ENCODE measurements at places on chromosomes 12 and 14.

- no peak overlapping the region for H3K4me3 ChIP-seq
- H3K36me3 ChIP-seq = no peaks in the 10 kb centered on the region
- no peaks in the 10 kb centered on the region for H3K4me1 ChIP-seq
- no peaks in the 10 kb centered on the region for H3K27me3 ChIP-seq
These were observed 144.0 kb upstream of the FBXO33 start for GRCh38 chr14:39576258-39576657.

DNA sequence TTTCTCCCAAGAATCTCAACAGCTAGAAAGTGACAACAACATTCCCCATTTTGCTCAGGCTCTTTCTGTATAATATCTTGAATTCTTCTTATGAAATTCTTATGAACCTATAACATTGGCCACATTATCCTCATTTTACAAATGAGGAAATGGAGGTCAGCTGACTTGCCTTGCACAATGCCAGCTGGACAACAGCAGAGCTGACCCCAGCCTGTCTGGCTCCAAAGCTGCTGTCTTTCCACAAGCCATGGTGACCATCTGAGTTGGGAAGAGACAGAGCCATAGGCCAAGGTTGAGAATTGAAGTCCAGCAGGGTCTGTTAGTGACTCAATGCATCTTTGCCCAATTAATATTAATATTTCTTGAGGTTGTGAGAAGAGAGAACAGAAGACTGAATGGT, 87.3 kb downstream of the KSR2 start:
- no peak overlapping the region for H3K27ac ChIP-seq
- DNase-seq = no peak
- no peaks in the 10 kb centered on the region for H3K27me3 ChIP-seq
- H3K4me3 ChIP-seq = no peak overlapping the region

GRCh38 chr14:74019408-74020137, 424 bp downstream of the BBOF1 start:
- no peaks in the 10 kb centered on the region for H3K36me3 ChIP-seq
- no peaks in the 10 kb centered on the region for H3K27me3 ChIP-seq
- H3K27ac ChIP-seq = peak overlapping the region; percentile 36
- peaks cover 11% of the 10 kb centered on the region for H3K4me1 ChIP-seq

- H3K4me1 ChIP-seq = peaks cover 50% of the 10 kb centered on the region
- peaks cover 2% of the 10 kb centered on the region for H3K36me3 ChIP-seq
- H3K27ac ChIP-seq = no peak overlapping the region
- no peak for DNase-seq
- no peak overlapping the region for H3K4me3 ChIP-seq
These were observed 7.6 kb downstream of the AJUBA start for GRCh38 chr14:22974530-22975313.

DNA sequence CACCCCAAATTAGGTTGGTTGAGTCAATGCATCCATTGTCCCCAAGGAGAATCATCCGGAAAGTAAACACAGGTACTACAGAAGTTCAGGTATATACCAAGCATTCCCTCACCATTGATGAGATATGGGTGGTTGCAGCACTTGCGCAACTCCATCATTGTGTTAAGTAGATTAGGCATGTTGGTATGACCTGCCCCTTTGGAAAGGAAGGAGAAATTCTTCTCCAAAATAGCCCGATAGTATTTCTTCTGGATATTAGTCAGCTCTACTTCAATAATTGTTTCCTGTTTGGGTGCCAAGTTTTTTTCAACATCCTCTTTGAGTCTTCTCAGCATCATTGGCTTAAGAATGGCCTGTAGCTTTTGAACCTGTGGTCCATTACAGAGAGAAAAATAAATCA, 21.3 kb upstream of the SUPT16H start:
- no peaks in the 10 kb centered on the region for H3K27me3 ChIP-seq
- DNase-seq = no peak
- H3K27ac ChIP-seq = no peak overlapping the region
- no peak overlapping the region for H3K4me3 ChIP-seq
- H3K36me3 ChIP-seq = peaks cover 81% of the 10 kb centered on the region

GRCh38 chr14:62071039-62071438, 308.8 kb downstream of the SNAPC1 start:
- H3K27ac ChIP-seq = no peak overlapping the region
- H3K4me1 ChIP-seq = no peaks in the 10 kb centered on the region
- no peak for DNase-seq
- no peaks in the 10 kb centered on the region for H3K27me3 ChIP-seq
- H3K4me3 ChIP-seq = no peak overlapping the region

DNA sequence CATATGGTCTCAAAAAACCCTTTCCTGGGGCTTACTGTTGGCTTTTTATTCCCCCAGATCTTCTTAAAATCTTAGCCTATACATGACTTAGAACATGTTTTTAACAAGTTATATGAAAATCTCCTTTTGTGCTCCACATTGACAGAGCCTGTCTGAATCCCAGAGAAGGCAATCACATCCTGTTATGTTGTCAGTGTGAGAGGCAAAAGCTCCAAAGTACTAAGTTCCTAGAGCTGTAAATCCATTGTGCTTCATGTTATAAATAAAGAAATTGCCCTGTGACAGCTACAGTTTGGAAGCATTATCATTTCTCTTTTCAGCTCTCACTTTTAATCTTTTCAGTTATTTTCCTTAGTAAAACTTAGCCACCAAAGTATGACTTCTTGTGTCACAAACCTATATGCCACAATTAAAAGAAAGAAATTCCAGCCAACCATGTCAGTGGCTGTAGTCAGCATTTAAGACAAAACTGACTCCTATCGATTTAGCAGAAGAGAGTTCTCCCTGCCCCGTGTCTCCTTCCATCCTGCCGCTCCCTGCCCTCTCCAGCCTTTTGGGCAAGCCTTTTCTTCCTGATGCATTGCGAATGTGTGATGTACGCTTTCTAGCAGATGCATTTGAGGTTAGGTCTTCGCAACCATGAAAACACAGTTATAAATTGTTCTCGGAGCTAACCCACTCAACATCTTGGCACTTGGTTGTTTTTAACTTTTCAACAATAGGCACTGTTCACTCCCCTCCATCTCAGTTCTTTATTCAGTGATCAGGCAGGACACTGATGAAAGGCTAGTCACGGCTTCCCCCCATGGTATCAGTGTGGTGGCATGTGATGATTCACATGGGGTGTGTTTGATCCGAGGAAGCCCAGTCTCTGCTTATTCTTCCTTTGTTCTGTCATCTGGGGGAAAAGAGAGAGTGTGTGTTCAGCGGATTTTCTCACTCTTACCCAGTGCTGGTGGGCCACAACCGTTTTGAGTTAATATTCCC, 143.5 kb downstream of the SSPN start:
- DNase-seq = no peak
- no peaks in the 10 kb centered on the region for H3K36me3 ChIP-seq
- H3K27ac ChIP-seq = no peak overlapping the region
- H3K27me3 ChIP-seq = no peaks in the 10 kb centered on the region
- H3K4me3 ChIP-seq = no peak overlapping the region
- no peaks in the 10 kb centered on the region for H3K4me1 ChIP-seq

GRCh38 chr12:6224550-6224949, 24.4 kb downstream of the CD9 start:
- H3K27me3 ChIP-seq = no peaks in the 10 kb centered on the region
- H3K27ac ChIP-seq = no peak overlapping the region
- H3K4me3 ChIP-seq = no peak overlapping the region
- no peaks in the 10 kb centered on the region for H3K36me3 ChIP-seq
- DNase-seq = no peak

DNA sequence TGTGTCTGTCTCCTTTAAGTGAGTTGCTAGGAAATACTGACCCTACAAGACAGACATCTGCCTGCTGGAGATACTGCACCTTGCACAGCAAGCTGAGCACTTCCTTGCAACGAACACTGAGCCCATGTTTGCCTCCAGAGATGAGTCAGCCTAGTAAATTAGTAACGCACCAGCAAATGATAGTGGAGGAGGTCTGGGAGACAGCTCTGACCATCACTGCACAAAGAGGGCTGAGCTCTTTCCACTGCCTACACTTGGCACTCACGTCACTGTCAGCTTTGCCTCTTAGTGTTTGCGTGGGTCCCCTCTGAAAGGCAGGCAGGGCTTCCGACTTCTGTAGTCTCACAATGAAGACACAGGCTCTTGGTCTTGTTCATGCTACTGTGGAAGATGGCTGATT, 109.0 kb downstream of the APAF1 start:
- H3K4me3 ChIP-seq = no peak overlapping the region
- H3K36me3 ChIP-seq = no peaks in the 10 kb centered on the region
- H3K4me1 ChIP-seq = no peaks in the 10 kb centered on the region

DNA sequence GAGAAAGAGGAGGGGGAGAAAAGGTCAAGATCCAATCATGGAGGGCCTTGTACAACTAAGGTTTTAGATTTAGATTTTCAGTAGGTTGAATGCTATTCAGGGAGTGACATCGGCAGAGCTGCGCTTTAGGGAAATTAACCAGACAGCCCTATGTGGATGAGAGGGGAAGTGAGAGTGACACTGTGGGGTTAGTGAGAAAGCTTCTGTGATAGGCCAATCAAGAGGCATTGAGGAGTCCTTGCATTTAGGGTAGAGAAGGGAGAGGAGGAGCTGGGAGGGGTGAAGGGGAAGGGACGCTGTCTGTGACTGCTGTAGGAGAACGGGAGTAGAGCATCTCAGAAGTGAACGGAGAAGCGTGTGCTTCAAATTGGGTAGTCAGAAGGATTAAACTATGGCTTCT, 3.4 kb downstream of the HSD17B6 start:
- peak overlapping the region; percentile 62 for H3K4me3 ChIP-seq
- no peak for DNase-seq
- H3K4me1 ChIP-seq = peaks cover 28% of the 10 kb centered on the region
- peaks cover 3% of the 10 kb centered on the region for H3K36me3 ChIP-seq
- peak overlapping the region; percentile 26 for H3K27ac ChIP-seq

DNA sequence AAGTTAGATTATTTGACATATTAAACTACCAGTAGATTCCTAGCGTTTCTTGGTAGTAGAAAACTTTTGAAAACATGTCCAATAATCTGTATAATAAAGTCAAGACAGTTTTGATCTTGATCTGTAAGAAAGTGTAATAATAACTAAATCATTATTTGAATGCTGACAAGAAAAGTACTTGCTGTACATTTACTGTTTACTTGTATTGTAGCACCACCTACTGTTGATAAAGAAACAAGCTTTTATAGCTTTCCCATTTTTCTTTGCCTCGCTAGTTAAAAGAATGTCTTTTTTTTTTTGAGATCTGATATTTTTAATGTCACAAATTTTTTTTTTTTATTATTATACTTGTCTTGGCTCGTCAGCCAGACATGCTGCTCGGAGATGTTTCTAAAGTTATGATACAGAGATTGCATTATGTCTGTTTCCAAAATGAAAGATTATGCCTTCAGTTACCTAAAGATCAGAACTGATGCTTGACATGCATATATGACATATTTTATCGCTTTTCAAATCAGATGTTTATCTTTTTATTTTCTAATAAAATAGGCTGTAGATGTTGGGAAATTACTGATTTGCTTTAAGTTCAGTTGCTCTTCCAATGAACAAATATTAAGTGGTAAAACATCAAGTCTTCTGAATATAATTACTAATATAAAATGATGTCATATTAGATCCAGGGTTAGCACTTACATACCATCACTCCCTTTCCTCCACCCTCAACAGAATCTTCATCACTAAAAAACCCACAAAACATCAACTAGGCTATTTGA, 140.5 kb downstream of the AKAP6 start:
- H3K36me3 ChIP-seq = no peaks in the 10 kb centered on the region
- H3K27ac ChIP-seq = no peak overlapping the region
- H3K27me3 ChIP-seq = no peaks in the 10 kb centered on the region
- no peak overlapping the region for H3K4me3 ChIP-seq

DNA sequence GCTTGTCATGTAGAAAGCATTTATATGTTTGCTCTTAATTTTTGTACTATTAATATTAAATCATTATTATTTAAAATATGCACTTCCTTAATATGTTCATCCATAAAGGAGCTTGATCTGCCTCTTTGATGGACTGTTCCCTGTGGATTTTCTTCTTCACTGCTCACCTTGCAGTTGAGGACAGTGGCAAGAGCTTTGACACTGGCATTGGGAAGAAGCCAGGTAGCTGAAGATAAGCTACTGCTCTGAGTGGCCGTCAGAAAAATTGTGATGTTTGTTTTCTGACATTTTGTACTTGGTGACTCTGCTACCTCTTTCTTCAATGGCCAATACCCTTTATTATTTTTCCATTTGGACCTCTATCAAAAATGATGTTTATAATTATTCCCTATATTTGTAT, 349.4 kb upstream of the NOVA1 start:
- H3K4me3 ChIP-seq = no peak overlapping the region
- H3K36me3 ChIP-seq = no peaks in the 10 kb centered on the region
- no peak overlapping the region for H3K27ac ChIP-seq
- H3K4me1 ChIP-seq = no peaks in the 10 kb centered on the region

DNA sequence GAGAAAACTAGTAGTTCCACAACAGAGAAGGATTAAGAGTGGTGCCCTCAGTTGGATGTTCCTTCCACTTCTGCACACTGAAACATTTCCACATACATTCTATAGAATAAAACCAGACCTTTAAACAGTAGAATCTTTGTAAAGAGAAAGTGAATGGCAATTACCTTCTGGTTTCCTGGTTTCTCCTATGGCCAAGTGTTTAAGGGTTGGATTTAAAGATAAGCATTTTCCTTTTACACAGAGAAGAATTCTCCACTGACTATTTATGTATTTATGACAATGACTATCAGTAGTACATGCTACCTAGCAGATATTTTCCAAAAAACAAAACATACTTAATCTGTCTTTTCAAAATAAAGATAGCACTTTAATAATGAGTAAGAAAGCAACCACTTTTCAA, 3.2 kb downstream of the ATG2B start:
- DNase-seq = no peak
- no peak overlapping the region for H3K4me3 ChIP-seq
- H3K27ac ChIP-seq = no peak overlapping the region
- no peaks in the 10 kb centered on the region for H3K36me3 ChIP-seq
- no peaks in the 10 kb centered on the region for H3K27me3 ChIP-seq
- H3K4me1 ChIP-seq = peaks cover 21% of the 10 kb centered on the region

DNA sequence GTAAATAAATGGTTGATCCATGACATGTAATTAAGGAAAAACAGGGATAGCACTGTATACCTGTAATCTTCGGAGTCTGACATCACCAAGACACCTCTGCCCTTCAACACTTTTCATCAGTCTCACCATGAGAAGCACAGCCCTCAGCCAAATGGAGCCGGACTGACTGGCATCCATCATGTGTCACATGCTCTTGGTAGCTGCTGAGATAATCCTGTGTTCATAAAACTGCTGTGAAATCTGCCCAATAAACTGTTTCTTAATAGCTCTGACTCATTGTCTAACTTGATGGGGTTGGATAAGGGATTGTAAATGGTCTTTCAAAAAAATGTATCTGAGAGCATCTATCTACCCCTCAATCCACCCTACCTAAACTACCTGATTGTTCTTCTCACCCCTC, 33.6 kb downstream of the KCNH5 start:
- H3K27me3 ChIP-seq = no peaks in the 10 kb centered on the region
- H3K27ac ChIP-seq = no peak overlapping the region
- H3K4me1 ChIP-seq = no peaks in the 10 kb centered on the region
- no peak for DNase-seq

- no peak overlapping the region for H3K4me3 ChIP-seq
- H3K36me3 ChIP-seq = no peaks in the 10 kb centered on the region
- H3K4me1 ChIP-seq = no peaks in the 10 kb centered on the region
- H3K27me3 ChIP-seq = peaks cover 5% of the 10 kb centered on the region
These were observed 144.0 kb downstream of the NAV3 start for GRCh38 chr12:77974645-77975044.

Data from liver (tissue), 10 donors.